ENCODE measurements at places on chromosomes 7 and 10. TPM values are rescaled to one million over a fixed set of nuclear protein-coding genes. Genes with fewer than 3 reads are reported as not detected.

The PITX3 gene
- not detected for total RNA-seq

- DNase-seq: no peak
Observed at GRCh38 chr10:124013916-124014315, 79.5 kb downstream of the CHST15 start.

DNA sequence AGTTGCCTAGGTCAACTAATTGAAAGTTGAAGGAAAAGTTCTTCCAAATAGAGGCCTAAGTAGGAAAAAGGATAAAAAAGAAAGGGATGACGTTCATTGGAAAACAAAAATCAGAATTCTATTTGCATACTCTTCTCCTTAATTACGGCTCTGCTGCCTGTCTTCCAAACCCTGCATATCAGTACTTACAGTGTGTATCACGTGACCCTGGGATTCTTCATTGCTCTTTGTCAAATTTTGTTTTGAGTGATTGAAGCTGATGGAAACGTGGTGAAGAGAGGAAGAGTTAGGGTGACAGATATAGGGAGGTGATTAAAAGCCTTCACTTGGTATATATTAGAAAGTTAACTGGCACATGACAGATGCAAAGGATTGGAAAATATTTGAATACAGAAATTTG, 97.9 kb downstream of the ZNF92 start:
- no peak for DNase-seq

- no peak for DNase-seq
Observed at GRCh38 chr7:100566018-100566531, 7.6 kb downstream of the SAP25 start.

The PTPRZ1 gene
- not detected for total RNA-seq

The ASAH2B gene
- 0.64 TPM for total RNA-seq

GRCh38 chr7:4631380-4632179, 50.5 kb upstream of the FOXK1 start:
- peak; percentile 86 for DNase-seq
